ENCODE measurements at places on chromosomes 13 and 19. TPM values are rescaled to one million over a fixed set of nuclear protein-coding genes. Genes with fewer than 3 reads are reported as not detected.

GRCh38 chr19:33825556-33825955 is 28.9 kb downstream of the KCTD15 start:
- no peak for DNase-seq
- no peak overlapping the region for H3K27ac ChIP-seq
- H3K27me3 ChIP-seq = no peaks in the 10 kb centered on the region
- H3K4me1 ChIP-seq = peaks cover under 1% of the 10 kb centered on the region

DNA sequence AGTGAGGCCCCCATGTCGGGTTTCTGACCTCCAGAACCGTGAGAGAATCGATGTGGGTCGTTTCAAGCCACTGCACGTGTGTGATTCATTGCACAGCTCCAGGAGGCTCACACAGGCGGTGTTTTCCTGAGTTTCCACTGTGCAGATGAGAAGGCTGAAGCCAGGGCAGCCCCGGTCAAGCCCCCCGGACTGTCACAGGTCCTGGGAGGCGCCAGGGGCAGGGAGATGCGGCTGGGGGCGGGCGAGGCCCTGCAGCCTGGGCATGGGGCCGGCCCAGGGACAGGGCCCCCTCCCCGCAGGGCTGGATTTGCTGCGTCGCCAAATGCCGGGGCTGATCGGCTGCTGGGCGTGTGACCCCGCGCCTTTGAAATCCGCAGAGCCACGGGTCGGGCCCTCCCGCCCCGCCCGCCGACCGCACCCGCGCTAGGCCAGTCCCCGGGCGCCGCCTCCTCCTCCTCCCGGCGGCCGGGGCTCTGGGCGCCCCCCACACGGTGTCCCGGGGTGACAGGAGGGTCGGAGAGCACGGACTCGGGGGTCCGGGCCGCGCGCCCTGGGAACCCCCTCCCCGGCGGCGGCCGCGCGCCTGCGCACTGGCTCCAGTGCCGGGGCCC is 9.9 kb upstream of the MKNK2 start:
- peak overlapping the region; percentile 96 for H3K4me3 ChIP-seq
- peaks cover 60% of the 10 kb centered on the region for H3K4me1 ChIP-seq
- H3K27ac ChIP-seq = peak overlapping the region; percentile 96
- DNase-seq = no peak
- H3K27me3 ChIP-seq = no peaks in the 10 kb centered on the region

DNA sequence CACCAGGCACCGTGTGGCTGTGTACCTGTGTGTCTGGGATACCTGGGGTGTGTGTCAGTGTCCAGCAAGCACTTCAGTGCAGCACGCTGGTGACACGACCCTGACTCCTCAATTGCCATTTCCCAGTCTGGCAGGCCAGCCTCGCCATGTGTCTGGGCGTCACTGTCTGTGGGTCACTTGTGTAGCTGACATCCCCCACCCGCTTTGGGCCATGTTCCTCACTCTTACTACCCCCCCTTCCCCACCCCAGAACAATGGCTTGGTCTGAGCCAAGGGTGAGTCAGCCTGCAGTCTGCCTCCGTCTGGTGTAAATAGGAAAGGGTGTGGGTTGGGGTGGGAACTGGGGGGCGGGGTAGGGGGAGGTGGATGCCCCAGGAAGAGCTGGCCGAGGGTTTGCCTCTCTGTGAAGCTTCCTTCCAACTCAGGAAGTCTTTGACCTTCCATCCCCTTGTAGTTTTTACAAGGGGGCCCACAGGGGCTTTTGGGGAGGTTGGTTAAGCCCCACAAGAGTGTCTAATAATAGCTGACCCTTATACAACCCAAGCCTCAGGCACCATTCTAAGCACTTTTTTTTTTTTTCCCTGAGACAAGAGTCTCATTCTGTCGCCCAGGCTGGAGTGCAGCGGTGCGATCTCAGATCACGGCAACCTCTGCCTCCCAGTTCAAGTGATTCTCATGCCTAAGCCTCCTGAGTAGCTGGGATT is 17.6 kb downstream of the NOVA2 start:
- H3K27me3 ChIP-seq = peaks cover 10% of the 10 kb centered on the region
- no peak overlapping the region for H3K4me3 ChIP-seq

- H3K4me3 ChIP-seq = no peak overlapping the region
- H3K4me1 ChIP-seq = no peaks in the 10 kb centered on the region
- no peak overlapping the region for H3K27ac ChIP-seq
These were observed 33.8 kb upstream of the SGCG start for GRCh38 chr13:23146811-23147625.

GRCh38 chr19:13796301-13797057 is 1.2 kb downstream of the ZSWIM4 start:
- H3K4me1 ChIP-seq = peaks cover 24% of the 10 kb centered on the region
- H3K4me3 ChIP-seq = peak overlapping the region; percentile 80
- H3K36me3 ChIP-seq = no peaks in the 10 kb centered on the region
- peak; percentile 51 for DNase-seq
- H3K27ac ChIP-seq = peak overlapping the region; percentile 96

The CLPTM1 gene
- 90.6 TPM for total RNA-seq

The SBK2 gene
- not detected for total RNA-seq

The NLRP5 gene
- total RNA-seq = not detected

The SYNGR4 gene
- not detected for total RNA-seq
